ENCODE measurements at places on chromosomes 7 and 10.

- no peak for DNase-seq
Measured at GRCh38 chr10:97915346-97916131, 65.9 kb downstream of the GOLGA7B start.

GRCh38 chr7:46146454-46147255, 225.6 kb upstream of the IGFBP3 start:
- no peak for DNase-seq

- DNase-seq = no peak
Measured at GRCh38 chr7:27079234-27079975, 16.4 kb downstream of the HOXA1 start.

GRCh38 chr10:102024799-102025198, 31.2 kb downstream of the ARMH3 start:
- DNase-seq = peak; percentile 81
